ENCODE measurements at places on chromosomes 1 and 21.

GRCh38 chr1:21574466-21575151 lies 65.4 kb downstream of the ALPL start:
- no peak for DNase-seq

DNA sequence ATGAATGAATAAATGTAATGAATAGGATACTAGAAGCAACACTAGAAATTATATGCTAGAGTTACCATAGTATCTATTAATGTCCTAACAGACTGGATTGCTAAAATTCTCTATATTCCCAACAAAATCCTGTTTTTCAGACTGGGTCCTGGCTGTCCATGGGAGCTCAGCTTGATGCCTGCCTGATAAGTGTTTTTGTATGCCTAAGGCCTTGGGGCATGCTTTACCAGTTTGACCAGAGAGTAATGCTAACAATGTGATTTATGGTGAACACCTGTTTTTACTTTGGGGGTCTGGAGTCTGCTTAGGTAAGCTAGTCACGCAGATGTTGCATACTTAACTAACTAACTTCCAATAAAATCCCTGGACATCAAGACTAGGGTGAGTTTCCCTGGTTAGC lies 318.8 kb upstream of the DEPDC1 start:
- no peak for DNase-seq

GRCh38 chr1:3473381-3473844 lies 18.9 kb downstream of the ARHGEF16 start:
- DNase-seq = no peak

- DNase-seq = no peak
Measured at GRCh38 chr1:92754000-92754718, 30.7 kb downstream of the EVI5 start.

DNA sequence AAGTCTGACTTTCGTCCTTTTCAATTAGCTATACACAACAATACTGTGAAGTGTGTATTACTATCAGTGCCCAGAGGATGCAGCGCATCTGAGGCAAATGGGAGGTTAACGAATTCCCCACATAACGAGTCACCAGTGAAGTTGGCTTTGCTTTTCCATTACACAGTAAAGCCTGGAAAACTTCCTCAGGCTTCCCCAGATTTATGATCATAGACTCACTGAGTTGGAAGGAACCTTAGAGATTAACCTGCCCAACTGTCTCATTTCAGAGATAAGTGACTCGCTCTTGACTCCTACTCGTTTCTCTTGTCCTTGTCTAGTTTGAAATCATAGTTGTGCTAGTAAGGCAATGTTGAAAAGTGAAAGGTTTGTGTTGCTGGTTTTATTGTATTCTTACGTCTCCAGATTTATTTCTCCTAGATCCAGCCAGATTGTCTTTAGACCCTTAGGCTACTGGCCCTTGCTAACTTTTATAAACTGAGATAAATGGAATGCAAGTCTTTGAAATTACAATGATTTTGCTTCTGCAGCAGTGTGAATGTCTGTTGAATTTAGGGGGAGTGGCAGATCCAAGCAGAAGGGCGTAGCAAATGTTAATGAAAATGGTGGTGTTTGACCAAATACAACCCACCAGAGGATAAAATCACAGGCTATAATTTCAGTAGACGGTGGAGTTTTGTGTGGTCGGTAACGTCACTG lies 17.3 kb downstream of the S1PR1 start:
- no peak for DNase-seq

DNA sequence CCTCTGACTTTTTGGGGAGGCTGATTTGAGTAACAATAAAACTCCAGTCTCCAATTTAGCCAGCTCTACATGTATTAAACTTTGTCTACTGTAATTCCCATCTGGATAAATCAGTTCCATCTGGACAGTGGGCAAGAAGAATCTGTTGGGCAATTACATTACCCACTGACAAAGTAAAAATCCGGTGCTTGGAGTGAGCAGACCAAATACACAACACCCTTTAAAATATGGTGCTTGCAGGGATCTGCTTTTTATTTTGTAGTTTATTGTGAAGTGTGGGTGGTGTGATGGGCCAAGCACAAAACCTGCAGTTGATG lies 8.9 kb upstream of the CD55 start:
- DNase-seq = no peak

DNA sequence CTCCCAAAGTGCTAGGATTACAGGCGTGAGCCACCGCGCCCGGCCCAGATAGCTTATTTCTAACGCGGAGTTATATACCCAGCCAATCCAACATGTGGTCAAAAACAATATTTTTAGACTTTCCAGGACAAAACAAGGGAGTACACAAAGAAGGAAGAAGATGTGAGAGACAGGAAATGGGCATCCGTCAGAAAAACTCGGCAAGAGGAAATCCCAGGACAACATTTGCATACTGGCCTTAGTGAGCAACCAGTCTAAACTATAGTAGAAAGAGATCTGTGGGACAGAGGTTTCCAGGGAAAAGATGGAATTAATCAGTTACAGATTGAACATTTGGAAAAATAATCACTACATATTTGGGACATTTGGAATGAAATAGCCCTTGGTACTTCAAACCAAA lies 11.4 kb downstream of the ARMH1 start:
- DNase-seq = no peak

- no peak for DNase-seq
Measured at GRCh38 chr1:113857776-113858175, 13.7 kb downstream of the PTPN22 start.

- DNase-seq = no peak
Measured at GRCh38 chr1:60134716-60135115, 61.1 kb upstream of the C1orf87 start.

- no peak for DNase-seq
Measured at GRCh38 chr1:54585181-54586066, 37.4 kb downstream of the ACOT11 start.

GRCh38 chr1:83706354-83706938 lies 292.5 kb downstream of the TTLL7 start:
- no peak for DNase-seq

DNA sequence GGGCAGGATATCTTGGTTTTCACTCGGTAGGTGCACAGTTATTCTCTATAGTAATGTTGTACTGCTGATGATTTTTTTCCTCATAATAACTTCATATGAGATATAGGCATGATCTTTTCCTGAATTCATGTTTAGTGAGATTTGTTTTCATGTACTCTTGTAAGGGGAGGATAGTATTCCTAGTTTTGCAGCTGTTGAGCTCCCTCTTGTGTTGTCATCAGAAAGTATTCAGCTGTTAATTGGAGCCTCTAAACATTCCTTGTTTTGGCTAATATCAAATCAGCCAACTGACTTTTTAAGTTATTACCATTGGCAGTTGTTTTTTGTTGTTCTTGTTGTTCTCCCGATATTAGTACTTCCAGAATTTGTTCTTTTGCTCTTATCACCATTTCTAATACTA lies 24.4 kb downstream of the OR10R2 start:
- DNase-seq = no peak

GRCh38 chr1:209080170-209080781 lies 503.2 kb upstream of the CAMK1G start:
- DNase-seq = no peak

DNA sequence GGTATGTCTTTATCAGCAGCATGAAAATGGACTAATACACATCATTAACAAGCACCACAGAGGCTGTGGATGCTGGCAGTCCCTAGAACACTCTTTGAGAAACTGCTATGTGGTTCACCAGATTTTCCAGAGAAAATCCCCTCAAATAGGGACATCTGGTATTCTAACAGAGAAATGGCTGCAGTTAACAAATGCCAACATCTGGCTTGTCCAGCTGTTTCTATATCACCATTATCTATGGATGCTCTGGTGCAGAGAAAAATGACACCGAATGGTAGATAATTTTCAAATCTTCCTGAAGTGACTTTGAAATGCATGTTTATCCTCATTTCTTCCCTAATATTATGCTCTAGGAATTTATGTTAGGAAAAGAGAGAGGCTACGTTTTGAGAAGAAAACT lies 403.5 kb upstream of the PROX1 start:
- no peak for DNase-seq

DNA sequence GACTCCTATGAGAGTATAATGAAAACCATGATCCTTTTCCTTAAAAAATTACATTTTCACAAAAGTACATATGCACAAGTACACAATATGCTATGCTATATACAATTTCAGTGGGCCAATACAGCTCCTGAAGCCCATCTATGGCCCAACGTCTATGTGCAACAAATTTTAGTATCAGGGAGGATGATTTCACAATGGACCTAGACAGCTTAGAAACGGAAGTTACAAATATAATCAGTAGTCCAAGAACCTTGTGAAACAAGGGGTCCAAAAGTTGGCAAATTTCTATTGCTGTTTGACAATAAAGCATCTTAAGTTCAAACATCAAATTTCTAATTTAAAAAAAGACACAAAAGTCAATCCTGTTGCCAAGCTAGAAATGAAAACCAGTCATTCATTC lies 87.0 kb downstream of the DPYD start:
- DNase-seq = no peak

- DNase-seq = no peak
Measured at GRCh38 chr1:70812442-70813109, 235.0 kb downstream of the PTGER3 start.

GRCh38 chr1:187409341-187409740 lies 580.6 kb downstream of the PLA2G4A start:
- DNase-seq = no peak

DNA sequence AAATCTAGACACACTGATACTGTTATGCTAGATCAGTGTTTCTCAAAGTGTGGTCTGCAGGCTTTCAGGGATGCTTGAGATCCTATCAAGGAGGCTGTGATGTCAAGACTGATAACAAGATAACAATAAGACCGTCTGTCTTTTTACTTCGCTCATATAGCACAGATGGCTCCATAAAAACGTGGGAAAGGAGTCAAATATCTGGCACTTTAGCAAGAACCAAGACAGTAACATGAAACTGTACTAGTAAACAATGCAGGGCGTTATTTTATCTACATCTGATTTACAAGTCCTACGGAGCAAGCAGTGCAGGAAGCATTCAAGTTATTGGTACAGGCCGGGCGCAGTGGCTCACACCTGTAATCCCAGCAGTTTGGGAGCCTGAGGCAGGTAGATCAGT lies 3.6 kb upstream of the SPRR3 start:
- no peak for DNase-seq

DNA sequence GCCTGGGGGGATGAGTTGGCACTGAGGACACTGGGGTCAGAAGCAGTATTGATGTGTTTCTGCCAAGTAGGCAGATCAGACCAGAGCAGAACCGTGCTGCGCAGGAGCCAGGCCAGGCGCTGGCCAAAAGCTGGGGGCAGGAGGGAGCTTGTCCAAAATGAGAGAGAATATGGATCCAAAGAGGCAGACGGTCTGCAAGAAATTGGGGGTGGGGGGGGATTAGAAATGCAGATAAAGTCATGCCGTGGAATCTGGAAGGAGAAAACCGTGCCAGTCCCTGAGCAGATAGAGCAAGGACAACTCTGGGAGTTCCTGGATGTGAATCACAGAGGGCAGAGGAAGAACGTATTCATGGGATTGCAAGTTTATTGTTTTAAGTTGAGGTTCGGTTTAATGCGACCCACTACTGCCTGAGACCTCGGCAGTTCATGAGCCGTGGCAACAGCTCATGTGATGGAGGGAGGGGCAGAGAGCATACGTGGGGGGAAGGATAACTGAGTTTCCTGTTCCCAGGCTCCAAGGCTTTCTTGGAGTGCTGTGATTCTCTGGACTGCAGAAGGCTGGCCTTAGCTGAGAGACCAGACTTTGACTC lies 224.0 kb downstream of the FGGY start:
- DNase-seq = no peak

DNA sequence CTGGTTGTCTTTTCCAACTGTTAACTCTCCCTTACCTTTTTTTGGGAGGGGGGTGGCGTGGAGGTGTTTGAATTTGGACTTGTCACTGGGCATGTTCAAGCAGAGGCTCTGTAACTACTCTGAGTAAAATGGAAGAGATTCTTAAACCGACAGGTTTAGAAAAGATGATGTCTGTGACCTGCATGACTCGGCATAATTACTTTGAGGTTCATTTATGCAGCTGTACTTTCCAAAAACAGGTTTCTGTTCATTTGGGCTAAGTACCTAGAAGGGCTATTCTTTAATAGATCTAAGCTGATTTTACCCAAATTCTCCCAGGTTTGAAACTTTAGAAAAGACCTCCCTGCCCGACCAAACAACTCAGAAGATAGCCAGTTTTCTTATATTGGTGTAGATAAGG lies 80.3 kb downstream of the SLC35A3 start:
- no peak for DNase-seq

DNA sequence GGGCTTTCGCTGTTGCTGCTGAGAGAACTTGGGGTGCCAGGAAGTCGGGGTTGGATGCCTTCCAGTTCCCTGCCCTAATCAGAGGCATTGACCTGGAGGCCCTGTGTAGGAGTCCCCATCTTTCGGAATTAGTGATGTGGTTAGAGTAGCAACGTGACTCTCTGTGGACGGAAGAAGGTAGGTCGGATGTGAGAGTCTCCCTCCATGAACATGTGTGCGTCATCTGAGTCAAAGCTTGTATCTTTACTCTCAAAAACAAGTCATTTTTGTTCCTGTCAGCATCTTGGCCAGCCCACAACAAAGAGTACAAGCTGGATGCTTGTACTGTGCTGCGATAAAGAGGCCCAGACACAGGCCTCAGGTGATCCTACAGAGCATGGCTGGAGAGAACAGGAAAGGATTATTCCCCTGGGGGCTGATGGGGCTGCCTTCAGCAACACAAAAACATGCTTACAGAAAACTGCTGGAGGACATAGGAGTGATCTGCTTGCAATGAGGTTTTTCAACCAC lies 31.0 kb upstream of the IL10 start:
- DNase-seq = peak; percentile 72

DNA sequence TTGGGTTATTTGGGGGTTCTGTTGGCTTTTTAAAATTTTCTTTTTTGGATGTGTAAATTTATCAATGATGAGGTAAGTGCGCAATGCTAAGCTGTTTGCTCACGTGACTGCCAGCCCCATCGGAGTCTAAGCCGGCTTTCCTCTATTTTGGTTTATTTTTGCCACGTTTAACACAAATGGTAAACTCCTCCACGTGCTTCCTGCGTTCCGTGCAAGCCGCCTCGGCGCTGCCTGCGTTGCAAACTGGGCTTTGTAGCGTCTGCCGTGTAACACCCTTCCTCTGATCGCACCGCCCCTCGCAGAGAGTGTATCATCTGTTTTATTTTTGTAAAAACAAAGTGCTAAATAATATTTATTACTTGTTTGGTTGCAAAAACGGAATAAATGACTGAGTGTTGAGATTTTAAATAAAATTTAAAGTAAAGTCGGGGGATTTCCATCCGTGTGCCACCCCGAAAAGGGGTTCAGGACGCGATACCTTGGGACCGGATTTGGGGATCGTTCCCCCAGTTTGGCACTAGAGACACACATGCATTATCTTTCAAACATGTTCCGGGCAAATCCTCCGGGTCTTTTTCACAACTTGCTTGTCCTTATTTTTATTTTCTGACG lies 3.1 kb downstream of the OLIG2 start:
- no peak for DNase-seq

GRCh38 chr1:206705191-206705590 lies 20.5 kb downstream of the MAPKAPK2 start:
- DNase-seq = no peak

DNA sequence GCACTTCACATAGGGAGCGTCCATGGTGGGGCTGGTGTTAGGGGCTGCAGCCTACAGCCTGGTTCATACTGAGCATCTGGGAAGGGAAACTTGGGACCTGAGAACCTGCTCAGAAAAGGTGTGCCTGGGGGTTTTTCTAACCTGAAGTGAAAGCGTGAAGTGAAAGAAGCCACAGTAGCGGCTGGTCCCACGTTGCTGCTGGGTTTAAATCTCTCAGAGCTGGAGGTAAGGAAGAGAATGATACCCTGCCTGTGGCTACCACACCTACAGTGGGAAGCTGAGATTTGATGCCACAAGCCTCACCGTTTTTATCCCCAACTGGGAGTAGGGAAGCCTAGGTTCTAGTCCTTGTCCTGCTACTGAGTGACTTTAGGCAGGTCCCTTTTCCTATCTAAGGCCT lies 21.0 kb upstream of the FUCA1 start:
- no peak for DNase-seq

- DNase-seq = no peak
Measured at GRCh38 chr21:43358940-43359822, 67.8 kb downstream of the SIK1 start.
